Spinal cord (tissue), 10 donors: ENCODE measurements at places on chromosomes 11 and 22.

GRCh38 chr11:121372671-121373429 is 79.3 kb upstream of the SORL1 start:
- no peak for DNase-seq

- no peak for DNase-seq
Measured at GRCh38 chr11:133955945-133956421, 785 bp downstream of the IGSF9B start.

GRCh38 chr22:19398206-19398605 is 33.3 kb downstream of the HIRA start:
- no peak for DNase-seq

- DNase-seq: no peak
Measured at GRCh38 chr11:46300270-46300669, 22.8 kb downstream of the CREB3L1 start.

DNA sequence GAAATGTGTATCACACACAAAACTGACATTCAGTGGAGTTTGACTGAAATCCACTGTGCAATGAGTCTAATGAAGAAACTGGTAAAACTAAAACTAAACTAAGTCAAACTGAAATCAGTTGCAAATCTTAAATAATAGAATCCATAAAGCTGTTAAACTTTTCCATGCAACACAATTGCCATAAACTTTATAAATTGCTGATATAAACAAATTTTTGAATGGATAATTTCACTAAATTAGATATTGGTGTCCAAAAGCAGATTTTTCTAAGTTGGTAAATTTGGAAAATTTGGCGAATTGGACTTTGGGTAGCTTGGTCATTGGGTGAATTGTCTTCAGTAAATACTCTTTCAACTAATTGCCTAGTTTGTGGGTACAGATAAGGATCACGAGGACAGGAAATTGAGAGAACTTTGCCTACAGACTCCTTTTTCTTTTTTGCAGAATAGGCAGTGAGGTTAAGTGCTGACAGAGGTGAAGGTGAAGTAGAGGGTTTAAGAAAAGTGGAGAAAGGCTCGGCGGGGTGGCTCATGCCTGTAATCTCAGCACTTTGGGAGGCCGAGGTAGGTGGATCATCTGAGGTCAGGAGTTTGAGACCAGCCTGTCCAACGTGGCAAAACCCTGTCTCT is 12.8 kb downstream of the MRPL17 start:
- DNase-seq: no peak

GRCh38 chr11:128318856-128319474 is 268.4 kb downstream of the ETS1 start:
- DNase-seq: no peak

- DNase-seq: no peak
Measured at GRCh38 chr11:69992943-69993694, 85.0 kb upstream of the ANO1 start.

DNA sequence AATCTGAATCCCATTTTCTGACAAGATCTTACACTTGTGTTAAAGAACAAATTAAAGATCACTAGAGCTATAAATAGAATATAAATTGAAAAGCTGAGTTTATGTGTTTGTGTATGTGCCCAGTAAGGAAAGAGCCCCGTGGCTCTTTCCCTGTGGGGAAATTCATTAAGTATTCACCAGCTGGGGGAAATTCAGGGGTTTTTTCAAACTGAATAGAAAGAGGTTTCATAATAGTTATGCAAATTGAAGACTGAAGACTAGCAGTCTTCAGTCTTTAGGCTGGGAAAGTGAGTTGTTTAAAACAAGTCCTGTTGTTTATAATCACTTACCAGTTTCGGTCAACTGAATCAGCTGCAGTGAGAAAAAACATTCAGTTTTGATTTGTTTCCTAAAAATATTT is 11.3 kb upstream of the MS4A7 start:
- DNase-seq: no peak

- DNase-seq: no peak
Measured at GRCh38 chr11:39363571-39363970, 2095.9 kb downstream of the LRRC4C start.

DNA sequence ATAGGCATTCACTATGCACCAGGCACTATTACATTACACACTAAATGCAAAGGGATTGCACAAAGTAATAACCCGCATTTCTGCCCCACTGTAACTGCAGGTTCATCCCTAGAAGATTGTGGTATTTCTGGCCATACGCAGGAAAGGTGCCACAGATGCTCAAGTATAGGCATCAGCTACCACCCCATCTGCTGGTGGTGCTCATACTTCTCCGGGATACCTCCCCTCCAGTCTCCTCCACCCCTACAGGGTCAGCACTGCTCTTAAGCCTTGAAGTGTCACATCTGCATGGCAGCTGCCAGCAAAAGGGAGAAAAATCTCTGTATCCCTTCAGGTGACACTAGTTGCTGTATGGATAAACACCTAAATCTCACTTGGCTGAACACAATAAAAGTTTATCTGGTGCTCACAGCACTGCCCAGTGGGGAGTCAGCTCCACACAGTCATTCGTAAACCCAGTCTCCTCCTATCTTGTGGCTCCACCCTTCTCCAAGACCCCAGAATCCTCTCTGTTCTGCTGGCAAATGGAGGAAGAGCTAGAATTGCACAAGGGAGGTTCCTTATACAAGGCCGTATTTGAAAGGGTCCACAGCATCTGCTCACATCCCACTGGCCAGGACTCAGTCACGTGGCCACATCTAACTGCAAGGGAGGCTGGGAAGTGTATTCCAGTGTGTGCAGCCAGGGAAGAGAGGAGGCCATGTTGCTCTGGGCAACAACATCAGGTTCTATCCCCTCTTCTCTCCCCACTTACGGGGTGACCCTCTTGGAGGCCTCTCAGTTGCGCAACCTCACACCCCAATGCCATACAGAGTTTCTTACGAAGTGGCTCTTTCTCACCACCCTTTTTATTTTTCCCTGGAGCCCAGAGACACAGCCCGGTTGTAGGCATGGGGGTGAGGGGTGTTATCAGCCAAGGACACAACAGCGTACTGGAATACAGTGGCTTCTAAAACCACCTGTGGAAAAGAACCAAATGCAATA is 114.7 kb downstream of the BUD13 start:
- DNase-seq: no peak

DNA sequence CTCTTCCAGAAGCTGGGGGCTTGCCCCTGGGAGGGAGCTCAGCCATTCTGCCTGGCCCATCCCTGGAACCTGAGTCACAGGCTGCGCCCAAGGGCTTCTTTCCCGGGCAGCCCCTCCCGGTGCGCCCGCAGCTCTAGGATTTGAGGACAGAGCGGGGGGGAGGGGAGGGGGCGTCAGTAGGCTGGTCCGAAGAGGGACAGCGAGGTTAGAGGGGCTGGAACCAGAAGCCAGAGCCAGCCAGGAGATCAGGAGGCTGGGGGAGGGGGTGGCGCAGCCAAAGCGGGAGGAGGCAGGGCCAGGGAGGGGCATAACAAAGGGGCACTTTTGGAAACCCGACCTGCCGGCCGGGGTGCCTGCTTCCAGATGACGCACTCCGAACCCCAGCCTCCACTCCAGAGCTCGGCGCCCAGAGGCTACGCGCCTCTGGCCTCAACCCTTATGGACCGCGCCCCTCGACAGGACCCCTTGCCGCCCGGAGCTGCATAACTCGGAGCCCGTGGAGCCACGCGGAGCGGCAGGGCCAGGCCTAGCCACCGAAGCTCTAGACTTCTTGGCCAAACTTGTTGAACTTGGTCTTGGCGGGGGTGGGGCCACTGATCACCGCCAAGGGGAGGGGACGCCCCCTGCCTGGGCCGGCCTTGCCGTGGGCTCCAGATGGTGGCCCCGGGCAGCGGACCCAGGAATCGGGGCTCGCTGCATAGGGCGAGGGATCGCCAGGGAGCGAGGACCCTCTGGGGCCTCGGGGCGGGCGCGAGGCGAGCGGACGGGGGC is 744 bp downstream of the PACSIN3 start:
- no peak for DNase-seq

DNA sequence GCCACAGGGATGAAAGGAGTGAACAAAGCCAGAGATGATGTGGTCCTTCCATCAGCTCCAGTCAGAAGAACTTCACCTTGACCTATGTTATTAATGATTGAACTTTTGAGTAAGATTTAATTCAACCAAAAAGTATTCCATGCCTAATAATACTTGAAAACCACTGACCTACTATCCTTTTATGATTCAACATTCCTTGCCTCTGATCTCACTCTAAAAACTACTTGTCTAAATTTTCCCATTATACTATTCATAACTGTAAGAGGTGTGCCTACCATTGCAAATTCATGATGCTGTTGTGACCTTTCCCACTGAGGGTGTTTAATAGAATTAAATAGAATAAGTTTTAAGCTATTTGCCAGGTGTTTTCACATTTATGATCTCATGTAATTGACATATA is 164.7 kb upstream of the GUCY1A2 start:
- no peak for DNase-seq

DNA sequence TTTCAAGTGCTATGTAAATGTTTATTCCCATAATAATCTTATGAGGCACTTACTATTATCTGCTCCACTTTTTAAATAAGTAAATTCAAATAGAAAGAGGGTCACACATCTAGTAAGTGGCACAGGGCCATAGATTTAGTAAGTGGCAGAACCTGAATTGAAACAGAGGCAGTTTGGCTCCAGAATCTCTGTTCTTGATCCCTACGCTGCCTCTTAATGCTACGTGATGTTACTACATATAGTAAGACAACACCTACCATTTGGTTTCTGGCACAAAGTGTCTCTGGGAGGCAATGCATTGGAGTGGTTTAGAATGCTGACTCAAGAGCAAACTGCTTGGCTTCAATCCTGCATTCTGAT is 1018.3 kb downstream of the DLG2 start:
- DNase-seq: no peak

GRCh38 chr11:69298267-69299022 is 4.5 kb downstream of the MYEOV start:
- DNase-seq: peak; percentile 46

GRCh38 chr11:1304380-1304779 is 5.1 kb downstream of the TOLLIP start:
- DNase-seq: no peak

DNA sequence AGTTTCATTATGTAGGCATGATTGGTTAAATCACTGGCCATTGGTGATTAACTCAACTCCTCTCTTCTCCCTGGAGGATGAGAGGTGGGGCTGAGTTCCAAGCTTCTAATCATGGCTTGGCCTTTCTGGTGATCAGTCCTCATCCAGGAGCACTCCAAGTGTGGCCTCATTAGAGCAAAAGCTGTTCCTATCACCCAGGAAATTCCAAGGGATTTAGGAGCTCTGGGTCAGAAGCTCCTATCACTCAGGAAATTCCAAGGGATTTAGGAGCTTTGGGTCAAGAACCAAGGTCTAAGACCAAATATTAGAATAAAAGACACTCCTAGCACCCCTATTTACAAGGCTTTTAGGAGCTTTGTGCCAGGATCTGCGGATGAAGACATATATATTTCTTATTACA is 168.0 kb upstream of the BDNF start:
- no peak for DNase-seq

DNA sequence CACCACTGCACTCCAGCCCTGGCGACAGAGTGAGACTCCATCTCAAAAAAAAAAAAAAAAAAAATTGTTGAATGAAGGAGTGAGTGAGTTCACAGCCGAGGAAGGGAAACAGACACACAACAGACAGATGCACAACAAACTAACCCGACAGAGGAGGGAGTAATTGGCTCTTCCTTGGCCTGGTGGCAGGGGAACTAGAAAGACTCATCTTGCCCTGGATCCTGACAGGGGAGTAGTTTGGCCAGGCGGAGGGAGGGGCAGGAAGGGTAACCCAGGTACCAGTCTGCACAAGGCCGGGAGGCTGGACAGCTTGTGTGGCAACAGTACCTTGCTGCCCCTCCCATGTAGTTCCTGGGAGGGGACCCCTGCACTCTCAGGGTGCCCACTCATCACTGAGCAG is 106.9 kb downstream of the KIAA1671 start:
- no peak for DNase-seq

- no peak for DNase-seq
Measured at GRCh38 chr11:132784441-132784840, 747.9 kb downstream of the OPCML start.

DNA sequence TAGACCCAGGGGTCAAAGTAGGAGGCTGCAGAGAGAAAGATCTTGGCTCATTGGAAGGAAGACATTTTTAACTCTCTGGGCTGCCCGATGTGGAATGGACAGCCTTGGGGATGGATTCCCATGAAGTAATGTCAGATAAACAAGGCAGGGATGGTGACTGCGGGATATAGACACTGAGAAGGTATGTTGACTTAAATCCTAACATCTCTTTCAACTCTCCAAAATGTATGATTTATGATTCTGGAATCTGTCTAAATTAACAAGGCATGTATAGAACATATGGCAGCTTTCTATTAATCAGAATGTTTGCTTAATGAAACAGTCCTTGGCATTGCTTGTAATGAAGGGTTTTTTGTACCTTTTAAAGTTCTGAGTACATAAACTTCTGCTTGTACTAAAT is 56.1 kb upstream of the VSTM5 start:
- no peak for DNase-seq

- no peak for DNase-seq
Measured at GRCh38 chr11:17597770-17598169, 50.7 kb downstream of the OTOG start.

DNA sequence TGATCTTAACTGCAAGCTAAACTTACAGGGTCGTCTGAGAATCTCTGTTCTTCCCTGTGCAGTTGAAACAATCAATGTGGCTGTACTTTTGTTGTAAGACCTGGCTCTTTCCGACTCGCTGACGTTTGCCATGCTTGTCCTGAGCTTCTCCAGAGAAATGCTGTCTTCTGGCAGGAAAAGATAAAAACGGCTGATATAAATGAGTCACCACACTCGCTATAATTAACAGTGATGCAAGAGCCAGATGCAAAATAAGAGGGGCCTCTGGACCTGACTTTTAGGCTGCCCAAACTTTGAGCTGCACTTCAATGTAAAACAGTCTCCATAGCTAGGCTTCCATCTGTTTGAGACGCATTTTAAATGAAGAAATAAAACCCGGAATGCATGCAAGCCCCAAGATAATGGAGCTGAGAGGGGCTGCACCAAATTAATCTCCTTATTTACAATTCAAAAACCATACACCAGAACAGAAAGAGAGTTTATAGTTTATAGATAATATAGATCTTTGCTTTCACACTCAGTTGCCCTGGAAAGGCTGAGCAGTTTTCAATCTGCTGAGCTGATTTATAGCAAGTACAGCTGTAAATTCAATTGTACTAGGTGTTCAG is 48.5 kb downstream of the WT1 start:
- DNase-seq: peak; percentile 23

- DNase-seq: peak; percentile 69
Measured at GRCh38 chr11:69636512-69637197, 4.3 kb upstream of the CCND1 start.
